CD8-positive, alpha-beta memory T cell (primary cell): ENCODE measurements at places on chromosomes 5 and 9. TPM values are rescaled to one million over a fixed set of nuclear protein-coding genes. Genes with fewer than 3 reads are reported as not detected.
A peak's percentile ranks its signal among the peaks of the same experiment; 100 is the strongest.

DNA sequence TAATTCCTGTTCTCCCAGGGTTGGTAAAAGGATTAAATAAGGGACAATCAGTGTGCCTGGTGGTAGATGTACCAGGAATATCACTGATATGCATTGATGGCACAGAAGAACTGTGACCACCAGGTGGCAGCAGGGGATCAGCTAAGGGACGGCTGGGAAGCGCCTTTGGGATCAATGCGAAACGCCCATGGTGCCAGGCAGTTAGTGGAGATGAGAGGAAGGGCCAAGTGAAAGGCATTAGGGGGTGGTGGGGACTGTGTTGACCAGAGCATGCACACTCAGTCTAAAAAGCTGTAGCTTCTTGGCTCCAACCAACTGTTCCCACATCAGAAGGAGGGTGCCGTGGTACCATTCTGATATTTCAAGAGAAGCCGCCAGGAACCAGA, 55.6 kb downstream of the ARHGEF37 start:
- H3K4me1 ChIP-seq, result no peaks in the 10 kb centered on the region
- no peaks in the 10 kb centered on the region for H3K36me3 ChIP-seq
- DNase-seq, result no peak
- H3K27ac ChIP-seq, result no peak overlapping the region

Gene NAIP
- 3.4 TPM for total RNA-seq

DNA sequence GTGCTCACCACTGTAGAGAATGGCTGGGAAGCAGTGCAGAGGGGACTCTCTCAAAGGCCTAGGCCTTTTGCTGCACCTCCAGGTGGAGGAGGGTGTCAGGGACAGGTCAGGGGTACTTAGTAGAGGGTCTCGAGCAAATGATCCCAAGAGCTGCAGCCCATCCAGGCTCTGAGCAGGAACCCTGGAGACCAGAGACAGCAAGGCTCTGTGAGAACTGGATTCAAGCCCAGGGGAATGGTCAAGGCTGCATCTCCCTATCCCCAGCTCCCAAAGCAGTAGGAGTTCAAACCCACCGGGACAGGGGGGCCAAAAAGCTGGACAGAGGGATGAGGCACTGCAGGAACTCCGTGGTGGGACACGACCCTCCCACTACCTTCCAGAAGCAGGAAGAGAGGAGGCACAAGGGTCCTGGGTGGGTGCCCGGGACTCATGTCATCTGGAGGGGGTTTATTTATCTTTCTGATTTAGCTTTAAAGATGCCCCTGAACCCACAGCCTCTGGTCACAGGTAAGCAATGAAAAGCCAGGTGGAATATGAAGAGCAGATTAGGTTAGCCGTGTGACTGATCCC, 124.8 kb downstream of the MVB12B start:
- no peak for DNase-seq
- no peak overlapping the region for H3K27ac ChIP-seq
- H3K27me3 ChIP-seq, result no peaks in the 10 kb centered on the region
- no peak overlapping the region for H3K4me3 ChIP-seq

Gene DOLK
- total RNA-seq, result 17.1 TPM

Gene GIN1
- 8.6 TPM for total RNA-seq

DNA sequence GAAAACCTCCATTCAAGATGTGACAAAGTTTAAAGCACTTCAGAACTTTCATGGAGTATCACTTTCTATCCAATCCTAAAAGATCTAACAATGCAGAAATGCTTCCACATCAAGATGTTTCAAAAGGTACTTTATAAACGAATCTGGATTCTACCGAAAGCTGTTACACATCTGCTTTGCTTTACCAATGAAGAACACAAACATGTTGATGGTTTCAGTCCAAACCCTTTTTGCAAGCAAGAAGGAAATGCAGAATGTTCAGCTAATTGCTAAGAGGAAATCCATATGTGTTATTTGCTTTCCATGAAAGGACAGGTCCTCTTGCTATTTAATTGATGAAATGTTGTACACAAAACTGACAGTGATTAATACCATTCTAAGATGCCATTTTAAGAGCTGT, 419.6 kb downstream of the EFNA5 start:
- DNase-seq, result no peak
- no peaks in the 10 kb centered on the region for H3K4me1 ChIP-seq
- H3K27ac ChIP-seq, result no peak overlapping the region
- H3K4me3 ChIP-seq, result no peak overlapping the region
- no peaks in the 10 kb centered on the region for H3K27me3 ChIP-seq
- no peaks in the 10 kb centered on the region for H3K36me3 ChIP-seq

DNA sequence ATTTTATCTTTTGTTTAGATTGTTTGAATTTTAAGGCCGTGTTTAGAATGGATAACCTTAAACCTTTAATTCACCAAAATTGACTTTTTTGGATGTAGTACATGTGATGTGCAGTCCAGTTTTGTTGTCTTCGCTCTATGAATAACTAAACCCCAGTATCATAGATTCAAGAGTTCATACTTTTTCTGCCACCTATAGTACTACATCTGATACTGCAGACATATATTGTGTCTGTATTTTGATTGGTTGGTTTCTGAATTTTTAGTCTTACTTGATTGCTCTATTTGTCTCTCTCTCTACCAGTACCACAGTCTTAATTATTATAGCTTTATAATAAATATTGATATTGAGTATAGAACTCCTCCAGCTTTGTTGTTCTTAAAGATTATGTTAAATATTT, 58.1 kb downstream of the PPIP5K2 start:
- H3K4me1 ChIP-seq, result no peaks in the 10 kb centered on the region
- H3K4me3 ChIP-seq, result no peak overlapping the region
- no peak for DNase-seq
- peaks cover 24% of the 10 kb centered on the region for H3K36me3 ChIP-seq
- H3K27ac ChIP-seq, result no peak overlapping the region
- H3K27me3 ChIP-seq, result no peaks in the 10 kb centered on the region

- H3K4me3 ChIP-seq, result no peak overlapping the region
- H3K27me3 ChIP-seq, result no peaks in the 10 kb centered on the region
- H3K4me1 ChIP-seq, result no peaks in the 10 kb centered on the region
- no peaks in the 10 kb centered on the region for H3K36me3 ChIP-seq
- no peak for DNase-seq
Measured at GRCh38 chr9:38153152-38153909, 84.3 kb upstream of the SHB start.

DNA sequence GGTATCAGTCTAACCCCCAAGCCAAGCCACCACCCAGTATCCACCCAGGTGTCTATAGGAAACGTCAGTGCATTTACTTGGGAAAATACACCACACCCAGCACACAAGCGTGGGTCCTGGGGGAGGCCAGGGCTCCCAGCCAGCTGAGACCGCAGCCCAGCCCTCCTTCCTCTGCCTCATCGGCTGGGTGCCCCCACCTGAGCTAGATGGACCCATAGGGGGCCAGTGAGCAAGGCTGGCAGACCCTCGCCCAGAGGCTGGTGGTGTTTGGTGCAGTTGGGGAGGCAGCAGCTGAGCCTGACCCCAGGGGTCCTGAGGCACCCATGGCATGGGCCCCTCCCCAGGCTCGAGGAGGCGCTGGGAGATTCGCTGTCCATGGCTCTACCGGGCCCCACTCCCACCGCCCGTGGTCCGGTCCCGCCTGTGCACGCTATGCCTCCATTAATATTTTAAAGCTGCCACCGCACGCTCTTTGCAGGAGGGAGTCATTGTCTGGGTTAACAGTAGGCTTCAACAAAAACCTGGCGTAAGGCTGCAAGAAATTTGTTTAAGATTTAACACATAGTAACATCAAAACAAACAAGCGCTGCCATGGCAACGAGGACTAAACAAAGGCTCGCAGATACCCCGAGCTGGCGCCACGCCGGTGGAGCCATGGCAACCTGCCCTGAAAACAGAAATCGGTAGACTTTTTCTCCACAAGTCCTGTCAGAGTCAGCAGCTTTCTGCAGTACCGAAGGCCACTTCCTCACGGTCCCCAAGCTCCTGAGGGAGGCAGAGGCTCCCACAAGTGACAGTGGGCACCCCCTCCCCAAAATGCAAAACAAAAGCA, 20.6 kb downstream of the TPPP start:
- no peak overlapping the region for H3K4me3 ChIP-seq
- peaks cover 23% of the 10 kb centered on the region for H3K4me1 ChIP-seq
- no peaks in the 10 kb centered on the region for H3K36me3 ChIP-seq
- no peaks in the 10 kb centered on the region for H3K27me3 ChIP-seq
- peak overlapping the region; percentile 54 for H3K27ac ChIP-seq
- DNase-seq, result peak; percentile 76

DNA sequence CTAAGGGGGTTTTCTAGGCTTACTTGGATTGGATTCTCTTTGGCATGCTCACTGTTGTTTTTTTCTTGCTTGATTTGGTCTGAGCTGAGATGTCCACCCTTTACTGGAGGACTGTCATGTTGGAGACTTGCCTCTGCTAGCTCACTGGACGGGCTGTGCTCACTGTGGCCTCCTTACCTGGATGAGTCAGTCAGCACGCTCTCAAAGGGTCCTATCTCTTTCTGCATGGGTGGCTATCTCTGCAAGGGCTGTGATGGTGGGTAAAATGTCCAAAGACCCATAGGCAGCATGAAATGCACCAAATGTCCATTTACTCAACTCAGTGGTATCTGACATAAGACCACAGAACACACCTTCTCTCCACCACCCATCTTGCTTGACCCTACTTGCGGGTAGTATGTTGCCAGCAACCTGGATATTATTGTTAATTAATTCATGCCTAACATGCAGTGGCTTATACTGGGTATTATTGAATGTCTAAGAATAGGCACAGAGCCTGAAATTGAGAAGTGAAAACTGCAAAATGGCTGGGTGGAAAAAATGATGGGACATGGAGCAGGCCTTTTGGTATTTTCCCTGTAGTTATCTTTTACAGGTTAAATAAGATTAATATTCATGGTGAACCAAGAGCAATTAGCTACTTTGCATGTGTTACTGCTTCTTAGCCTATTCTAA, 68.9 kb upstream of the TLE1 start:
- no peaks in the 10 kb centered on the region for H3K27me3 ChIP-seq
- H3K36me3 ChIP-seq, result no peaks in the 10 kb centered on the region
- H3K4me3 ChIP-seq, result no peak overlapping the region
- H3K4me1 ChIP-seq, result no peaks in the 10 kb centered on the region
- H3K27ac ChIP-seq, result no peak overlapping the region

Gene C9
- not detected for total RNA-seq

DNA sequence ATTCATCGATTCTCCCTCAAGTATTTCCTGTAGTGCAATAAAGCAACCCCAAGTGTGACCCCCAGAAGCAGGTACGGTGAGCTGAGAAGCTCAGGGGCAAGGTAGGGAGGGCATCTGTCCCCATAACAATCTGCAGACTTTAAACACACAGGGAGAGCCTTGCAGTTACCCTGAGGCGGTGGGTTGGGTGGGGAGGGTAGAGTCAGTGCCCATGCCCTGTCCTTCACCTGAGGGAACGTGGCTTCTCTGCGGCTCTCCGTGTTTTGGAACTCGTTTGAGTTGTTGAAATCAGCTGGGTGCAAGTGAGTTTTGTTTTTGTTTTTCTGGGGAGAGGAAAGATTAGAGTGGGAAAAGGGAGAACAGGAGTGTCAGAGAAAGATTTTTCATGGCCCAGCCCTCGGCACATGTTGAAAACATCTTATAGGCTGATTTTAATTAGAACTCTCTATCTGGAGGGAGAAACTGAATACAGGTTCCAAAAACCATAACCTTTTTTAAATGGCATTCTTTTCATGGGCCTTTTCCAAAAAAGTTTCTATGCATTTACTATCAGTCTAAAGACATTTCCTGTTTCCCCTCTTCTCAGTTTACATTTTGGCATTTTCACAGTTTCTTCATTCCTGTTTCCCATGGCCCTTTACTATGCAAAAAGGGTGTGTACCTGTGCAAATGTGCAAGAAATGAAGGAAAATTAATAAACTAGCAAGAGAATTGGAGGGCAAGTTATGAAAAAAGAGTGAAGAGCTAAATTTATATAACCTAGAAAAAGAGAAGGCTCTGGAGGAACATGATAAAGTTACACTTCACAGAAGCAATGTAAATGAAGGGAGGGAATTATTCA, 266.5 kb upstream of the VLDLR start:
- H3K36me3 ChIP-seq, result no peaks in the 10 kb centered on the region
- H3K4me3 ChIP-seq, result no peak overlapping the region
- no peaks in the 10 kb centered on the region for H3K4me1 ChIP-seq
- H3K27ac ChIP-seq, result no peak overlapping the region
- H3K27me3 ChIP-seq, result no peaks in the 10 kb centered on the region

DNA sequence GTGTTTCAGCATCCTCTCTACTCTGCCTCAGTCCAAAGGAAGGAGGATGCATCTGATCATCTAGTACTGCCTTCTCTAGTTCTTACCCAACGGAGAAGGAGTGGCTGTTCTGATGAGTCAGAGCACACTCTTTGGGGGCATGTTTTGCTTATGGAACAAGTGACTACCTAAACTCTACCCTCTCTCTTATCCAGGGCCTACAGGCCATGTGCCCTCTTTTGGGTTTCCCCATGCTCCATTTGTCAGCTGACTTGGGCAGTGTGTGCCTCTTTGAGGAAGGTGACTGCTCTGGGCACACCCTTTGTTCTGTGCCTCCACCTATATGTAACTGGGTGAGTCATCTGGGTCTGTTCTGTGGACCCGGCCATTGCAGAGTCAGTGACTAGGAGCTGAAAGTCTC, 89.6 kb upstream of the BNC2 start:
- H3K4me1 ChIP-seq, result no peaks in the 10 kb centered on the region
- no peaks in the 10 kb centered on the region for H3K36me3 ChIP-seq
- H3K4me3 ChIP-seq, result no peak overlapping the region
- DNase-seq, result no peak
- H3K27me3 ChIP-seq, result no peaks in the 10 kb centered on the region
- no peak overlapping the region for H3K27ac ChIP-seq

Gene SLC36A2
- not detected for total RNA-seq

DNA sequence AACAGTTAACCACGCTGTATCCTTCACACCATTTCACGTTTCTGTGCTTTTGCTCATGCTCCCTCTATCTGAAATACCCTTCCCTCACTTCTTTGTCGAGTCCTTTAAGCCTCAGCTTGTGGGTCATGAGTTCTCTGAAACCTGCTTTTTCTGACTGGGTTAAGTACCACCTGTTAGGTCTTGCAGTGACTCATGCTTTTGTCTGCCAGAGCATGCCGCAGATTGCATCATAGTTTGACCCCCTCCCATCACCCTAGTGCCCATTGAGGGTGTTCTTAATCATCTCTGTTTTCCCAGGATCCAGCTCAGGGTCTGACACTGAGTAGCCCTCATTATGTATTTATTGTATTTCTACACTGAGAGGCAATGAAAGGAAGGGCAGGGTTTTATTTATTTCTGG, 190.2 kb downstream of the ASTN2 start:
- no peaks in the 10 kb centered on the region for H3K36me3 ChIP-seq
- no peaks in the 10 kb centered on the region for H3K4me1 ChIP-seq
- H3K27me3 ChIP-seq, result no peaks in the 10 kb centered on the region
- no peak for DNase-seq

GRCh38 chr5:73221161-73221560, 48.2 kb downstream of the TMEM174 start:
- H3K4me3 ChIP-seq, result no peak overlapping the region
- H3K27ac ChIP-seq, result no peak overlapping the region
- DNase-seq, result no peak
- no peaks in the 10 kb centered on the region for H3K36me3 ChIP-seq

Gene CTNNAL1
- total RNA-seq, result 22.0 TPM

Gene C9orf40
- total RNA-seq, result 21.4 TPM
